Small intestine (tissue), 16 donors: ENCODE measurements at places on chromosomes 13 and 19.

DNA sequence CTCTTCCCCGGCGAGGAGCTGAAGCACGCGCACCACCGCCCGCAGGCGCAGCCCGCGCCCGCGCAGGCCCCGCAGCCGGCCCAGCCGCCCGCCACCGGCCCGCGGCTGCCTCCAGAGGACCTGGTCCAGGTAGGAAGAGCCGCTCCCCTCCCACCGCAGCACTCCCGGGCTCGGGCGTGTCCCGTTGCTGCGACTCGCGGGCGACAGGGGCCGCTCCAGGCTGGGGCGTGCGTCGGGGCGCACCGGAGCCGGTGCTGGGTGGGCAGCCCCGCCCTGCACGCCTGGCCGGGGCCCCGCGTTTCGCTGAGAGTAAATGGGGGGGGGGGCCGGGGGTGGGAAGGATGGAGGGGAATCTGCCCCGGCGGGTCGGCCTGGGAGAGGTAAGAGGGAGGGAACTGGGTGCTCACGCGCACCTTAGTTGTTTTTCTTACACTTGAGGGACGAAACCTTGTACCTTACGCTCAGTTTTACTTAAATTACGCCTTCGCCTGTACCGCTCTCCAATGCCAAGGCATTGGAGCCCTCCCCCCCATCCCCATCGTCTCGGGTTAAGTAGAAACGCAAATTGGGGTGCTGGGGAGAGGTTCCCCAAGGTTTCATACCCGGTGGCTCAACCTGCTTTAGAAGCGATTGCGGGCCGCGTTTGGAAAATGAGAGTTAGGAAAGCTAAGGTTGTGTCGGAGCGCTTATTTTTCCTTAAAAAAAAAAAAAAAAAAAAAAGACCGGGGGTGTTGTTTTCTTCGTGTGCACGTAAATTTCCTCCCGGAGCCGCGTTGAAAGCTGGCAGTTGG, 850 bp downstream of the KLF5 start:
- peak; percentile 44 for DNase-seq

DNA sequence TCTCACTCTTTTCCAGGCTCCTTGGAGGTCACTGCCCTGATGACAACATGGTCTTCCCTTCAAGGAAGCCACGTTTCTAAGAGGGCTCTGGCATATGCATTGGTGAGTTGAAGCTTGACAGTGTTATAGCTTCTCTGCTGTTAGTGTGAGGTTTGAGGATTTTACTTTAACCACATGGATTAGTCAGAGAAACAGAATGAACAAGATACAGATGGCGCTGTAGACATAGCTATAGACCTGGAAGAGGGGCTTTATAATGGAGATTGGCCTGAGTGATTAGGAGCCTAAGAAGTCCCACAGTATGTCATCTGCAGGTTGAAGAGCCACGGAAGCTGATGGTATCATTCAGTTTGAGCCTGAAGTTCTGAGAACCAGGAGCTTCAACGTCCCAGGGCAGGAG, 18.4 kb upstream of the URI1 start:
- no peak for DNase-seq

GRCh38 chr13:90577726-90578125, 769.8 kb upstream of the MIR17HG start:
- DNase-seq: peak; percentile 17

DNA sequence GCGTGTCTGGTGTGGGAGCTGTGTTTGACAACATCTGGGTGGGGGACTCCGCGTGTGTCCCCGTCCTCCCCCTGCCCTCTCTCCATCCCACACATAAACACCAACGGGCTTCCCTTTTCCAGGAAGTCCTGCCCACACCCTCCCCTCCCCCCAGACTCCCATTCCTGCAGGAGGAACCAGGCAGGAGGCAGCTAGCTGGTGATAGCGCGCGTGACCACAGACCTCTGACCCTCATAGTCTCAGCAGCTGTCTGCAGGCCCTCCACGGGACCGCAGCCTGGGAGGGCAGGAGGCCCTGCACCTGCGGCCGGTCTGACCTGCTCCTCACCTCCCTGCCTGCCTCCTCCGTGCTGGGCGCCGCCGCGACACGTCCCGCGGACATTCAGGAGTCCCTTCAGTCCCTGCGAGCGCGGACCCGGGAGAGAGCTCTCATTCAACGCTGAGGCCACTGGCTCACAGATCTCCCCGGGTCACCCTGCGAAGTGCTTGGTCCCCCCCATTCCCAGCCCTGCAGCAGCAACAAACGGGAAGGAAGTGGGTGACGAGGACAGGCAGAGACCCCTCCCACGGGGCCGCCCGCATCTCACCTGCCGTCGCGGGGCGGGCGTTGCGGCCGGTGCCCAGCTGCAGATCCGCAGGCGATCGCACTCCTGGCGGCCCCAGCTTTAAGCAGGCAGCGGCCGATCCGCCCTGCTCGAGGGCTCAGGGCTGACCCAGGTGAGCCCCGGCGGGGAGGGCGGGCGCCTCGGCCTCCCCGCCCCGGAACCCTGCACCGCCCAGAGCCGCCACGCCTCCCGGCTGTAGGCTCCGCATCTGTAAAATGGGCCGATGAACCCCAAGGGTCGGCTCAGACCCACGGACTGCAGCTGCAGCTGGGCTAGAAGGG, 1.1 kb upstream of the ACP5 start:
- peak; percentile 91 for DNase-seq

- no peak for DNase-seq
Measured at GRCh38 chr19:41307090-41307875, 2.7 kb upstream of the CCDC97 start.

GRCh38 chr13:38824342-38824741, 137.5 kb downstream of the FREM2 start:
- no peak for DNase-seq

DNA sequence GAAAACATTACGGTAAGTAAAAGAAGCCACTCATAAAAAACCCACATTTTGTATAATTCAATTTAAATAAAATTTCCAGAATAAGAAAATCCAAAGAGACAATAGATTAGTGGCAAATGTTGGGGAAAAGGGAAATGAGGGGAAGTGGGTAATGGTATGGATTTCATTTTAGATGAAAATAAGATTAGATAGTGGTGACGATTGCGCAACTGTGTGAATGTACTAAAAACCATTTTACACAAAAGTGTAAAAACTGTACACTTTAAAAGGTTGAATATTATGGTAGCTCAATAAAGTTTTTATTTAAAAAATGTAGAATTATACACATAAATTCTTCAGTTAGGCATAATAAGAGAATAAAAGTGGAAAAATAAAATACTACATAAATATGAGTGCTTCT, 3.7 kb downstream of the MBD3L1 start:
- no peak for DNase-seq

DNA sequence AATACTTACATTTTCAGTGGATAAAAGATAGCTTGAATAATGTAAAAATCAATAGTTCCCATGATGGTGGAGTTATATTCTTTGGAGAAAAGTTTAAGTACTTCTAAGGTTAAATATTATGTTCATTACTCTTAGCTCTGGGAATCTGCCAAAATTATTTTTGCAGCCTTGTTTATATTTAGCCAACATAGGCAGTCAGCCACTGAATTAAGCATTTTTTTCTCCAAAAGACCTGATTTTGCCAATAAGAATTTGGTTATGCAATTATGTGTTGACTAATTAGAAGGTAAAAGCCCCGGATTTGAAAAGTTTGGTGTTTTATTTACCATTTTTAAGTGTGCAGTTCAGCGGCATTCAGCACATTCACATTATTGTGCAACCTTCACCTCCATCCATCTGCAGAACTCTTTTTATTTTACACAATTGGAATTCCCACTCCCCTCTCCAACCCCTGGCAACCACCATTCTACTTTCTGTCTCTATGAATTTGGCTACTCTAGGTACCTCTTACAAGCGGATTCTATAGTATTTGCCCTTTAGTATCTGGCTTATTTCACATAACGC, 90.1 kb upstream of the C1QTNF9B start:
- no peak for DNase-seq

GRCh38 chr13:82654861-82655855, 1227.1 kb downstream of the SLITRK1 start:
- no peak for DNase-seq

- DNase-seq: peak; percentile 30
Measured at GRCh38 chr13:112771877-112772538, 82.2 kb downstream of the ATP11A start.

DNA sequence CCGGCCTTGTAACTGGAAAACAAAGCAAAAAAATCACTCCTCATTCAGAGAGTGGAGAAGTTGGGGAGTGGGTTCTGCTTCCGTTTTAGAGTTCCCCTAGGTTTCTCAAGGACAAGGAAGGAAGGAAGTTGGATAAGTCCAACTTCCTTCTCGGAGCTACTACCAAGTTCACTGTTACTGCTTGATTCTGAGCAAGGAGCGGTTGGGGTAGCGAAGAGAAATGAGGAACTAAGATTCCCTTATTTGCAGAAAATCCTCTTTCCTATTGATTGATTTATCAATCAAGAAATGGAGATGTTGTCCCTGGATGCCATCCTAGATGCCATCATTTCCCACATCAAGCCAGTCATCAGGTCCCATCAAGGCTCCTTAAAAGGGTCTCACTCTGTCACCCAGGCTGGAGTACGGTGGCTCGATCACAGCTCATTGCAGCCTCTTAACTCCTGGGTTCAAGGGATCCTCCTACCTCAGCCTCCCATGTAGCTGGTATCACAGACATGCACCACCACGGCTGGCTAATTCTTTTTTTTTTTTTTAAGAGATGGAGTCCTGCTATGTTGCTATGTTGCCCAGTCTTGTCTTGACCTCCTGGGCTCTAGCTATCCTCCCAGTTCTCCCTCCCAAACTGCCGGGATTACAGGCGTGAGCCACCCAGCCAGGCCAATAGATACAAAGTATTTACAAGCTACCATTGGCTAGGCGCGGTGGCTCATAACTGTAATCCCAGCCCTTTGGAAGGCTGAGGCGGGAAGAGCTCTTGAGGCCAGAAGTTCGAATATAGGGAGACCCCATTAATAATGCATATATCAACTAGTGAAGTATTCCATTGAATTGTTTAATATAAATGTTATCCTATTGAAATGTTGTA, 809 bp upstream of the B9D2 start:
- DNase-seq: no peak

DNA sequence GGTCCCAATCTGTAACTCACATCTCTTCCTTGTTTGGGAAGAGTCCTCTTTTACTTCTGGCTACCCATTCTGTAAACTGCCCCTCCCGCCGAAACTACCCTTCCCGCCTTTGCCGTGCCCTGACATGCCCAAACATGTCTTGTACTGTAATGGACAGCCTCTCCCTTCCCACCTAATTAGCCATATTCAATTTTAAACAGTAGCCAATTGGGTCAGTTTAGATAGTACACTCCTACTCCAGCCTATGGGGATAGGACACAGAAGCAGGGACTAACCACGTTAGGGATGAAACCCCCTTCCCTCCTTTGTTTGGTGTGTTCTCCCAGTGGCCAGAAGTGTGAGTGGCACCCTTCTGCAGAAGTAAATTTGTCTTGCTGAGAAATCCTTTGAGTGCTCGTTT, 34.2 kb downstream of the SACS start:
- DNase-seq: no peak

- DNase-seq: no peak
Measured at GRCh38 chr13:103222683-103223082, 156.5 kb upstream of the SLC10A2 start.

- no peak for DNase-seq
Measured at GRCh38 chr13:24004971-24005370, 107.7 kb upstream of the C1QTNF9B start.

- DNase-seq: no peak
Measured at GRCh38 chr13:93882086-93882651, 597.3 kb downstream of the DCT start.

- no peak for DNase-seq
Measured at GRCh38 chr19:41535029-41535622, 40.8 kb upstream of the CEACAM21 start.

DNA sequence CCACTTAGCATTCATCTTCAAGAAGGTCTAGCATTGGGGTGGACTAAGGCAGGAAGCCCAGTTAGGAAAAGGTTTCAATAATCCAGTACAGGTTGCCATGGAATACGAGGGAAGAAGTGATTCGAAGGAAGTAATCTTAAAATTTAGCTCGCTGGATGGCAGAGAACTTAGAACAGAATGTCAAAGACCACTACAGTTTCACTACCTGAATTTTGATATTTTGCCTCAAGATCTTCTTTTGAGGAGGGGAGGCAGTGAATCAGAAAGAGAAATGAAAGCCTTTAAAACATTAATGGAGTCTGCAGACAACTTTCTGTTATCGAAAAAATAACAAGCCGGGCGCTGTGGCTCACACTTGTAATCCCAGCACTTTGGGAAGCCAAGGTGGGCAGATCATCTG, 7.0 kb upstream of the RAB8A start:
- no peak for DNase-seq

GRCh38 chr19:35117116-35117515, 1.5 kb downstream of the FXYD3 start:
- no peak for DNase-seq

DNA sequence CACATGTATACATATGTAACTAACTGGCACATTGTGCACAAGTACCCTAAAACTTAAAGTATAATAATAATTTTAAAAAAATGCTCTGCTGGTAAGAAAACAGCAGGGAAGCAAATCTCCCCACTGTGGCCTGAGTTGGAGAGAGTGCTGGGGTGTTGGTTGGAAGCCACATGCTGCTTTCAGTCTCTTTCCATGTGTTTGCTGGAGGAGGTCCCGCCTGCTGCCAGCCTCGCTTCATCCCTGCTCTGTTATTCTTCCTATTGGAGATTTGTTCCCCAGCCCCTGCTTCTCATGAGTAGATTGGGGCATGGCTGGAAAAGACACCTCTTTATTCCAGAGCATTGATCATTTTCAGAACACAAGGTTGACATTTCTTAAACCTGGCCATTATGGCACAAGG, 230.5 kb downstream of the FGF9 start:
- DNase-seq: no peak

GRCh38 chr19:42409477-42409876, 17.7 kb downstream of the LIPE start:
- no peak for DNase-seq

DNA sequence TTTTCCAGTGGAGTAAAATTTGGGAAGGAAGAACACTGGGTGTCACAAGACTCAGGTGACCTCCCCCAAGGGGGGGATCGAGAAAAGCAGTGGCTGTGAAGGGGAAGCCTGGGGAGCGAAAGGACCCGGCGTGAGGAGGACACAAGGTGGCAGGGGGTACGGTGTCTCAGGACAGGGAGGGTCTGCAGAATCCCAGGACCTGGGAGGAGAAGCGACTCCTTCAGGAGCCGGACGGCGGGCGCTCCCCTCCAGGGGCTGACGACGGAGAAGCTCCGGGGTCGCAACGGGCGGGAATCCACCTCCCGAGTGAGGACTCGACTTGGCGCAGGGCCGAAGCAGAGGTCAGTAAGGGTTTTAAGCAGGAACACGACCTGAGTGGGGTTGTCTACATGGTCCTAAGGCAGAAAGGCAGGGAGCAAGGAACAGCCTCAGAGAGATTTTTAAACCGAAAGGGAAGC, 529 bp downstream of the ZNF836 start:
- no peak for DNase-seq

GRCh38 chr13:113489171-113489548, 1.4 kb downstream of the DCUN1D2 start:
- peak; percentile 8 for DNase-seq

- DNase-seq: no peak
Measured at GRCh38 chr19:51094696-51095279, 12.1 kb upstream of the KLK14 start.

DNA sequence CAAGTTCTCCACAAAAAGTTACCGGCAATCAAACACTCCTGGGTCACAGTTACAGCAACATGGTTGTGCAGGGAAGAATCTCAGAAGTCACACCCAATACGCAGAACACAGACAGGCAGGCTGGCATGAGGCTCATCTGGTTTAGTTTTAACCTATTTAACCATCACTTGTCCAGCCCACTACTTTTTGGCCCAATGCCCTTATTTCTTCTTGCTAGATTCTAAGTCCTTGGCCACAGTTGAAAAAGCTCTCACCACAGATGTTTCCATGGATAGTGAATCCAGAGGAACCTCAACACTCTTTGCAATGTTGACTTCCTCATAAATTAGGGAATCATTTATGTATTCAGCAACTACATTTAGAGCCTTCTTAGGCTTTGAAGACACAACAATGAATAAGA, 50.7 kb upstream of the FNDC3A start:
- no peak for DNase-seq
